ENCODE measurements at places on chromosomes 5 and 9.

DNA sequence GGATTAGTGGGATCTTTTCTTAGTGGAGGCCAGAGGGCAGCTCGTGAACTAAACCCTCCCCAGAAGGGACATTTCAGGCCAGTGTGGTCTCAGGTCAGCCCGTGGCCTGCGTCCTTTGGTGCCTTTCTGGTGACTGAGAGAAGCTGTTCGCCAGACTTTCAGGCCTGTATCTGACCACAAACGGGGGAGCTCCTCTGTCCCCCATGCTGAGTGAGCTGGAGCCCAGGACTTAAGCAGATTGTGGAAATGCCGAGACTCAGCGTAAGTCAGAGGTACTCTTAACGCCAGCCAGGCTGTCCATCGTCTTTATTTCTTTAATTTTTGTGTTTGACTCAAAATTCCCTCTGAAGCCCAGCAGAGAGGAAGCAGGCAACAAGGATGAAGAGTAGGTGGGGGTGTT, 54.8 kb upstream of the NCS1 start:
- no peak for DNase-seq

DNA sequence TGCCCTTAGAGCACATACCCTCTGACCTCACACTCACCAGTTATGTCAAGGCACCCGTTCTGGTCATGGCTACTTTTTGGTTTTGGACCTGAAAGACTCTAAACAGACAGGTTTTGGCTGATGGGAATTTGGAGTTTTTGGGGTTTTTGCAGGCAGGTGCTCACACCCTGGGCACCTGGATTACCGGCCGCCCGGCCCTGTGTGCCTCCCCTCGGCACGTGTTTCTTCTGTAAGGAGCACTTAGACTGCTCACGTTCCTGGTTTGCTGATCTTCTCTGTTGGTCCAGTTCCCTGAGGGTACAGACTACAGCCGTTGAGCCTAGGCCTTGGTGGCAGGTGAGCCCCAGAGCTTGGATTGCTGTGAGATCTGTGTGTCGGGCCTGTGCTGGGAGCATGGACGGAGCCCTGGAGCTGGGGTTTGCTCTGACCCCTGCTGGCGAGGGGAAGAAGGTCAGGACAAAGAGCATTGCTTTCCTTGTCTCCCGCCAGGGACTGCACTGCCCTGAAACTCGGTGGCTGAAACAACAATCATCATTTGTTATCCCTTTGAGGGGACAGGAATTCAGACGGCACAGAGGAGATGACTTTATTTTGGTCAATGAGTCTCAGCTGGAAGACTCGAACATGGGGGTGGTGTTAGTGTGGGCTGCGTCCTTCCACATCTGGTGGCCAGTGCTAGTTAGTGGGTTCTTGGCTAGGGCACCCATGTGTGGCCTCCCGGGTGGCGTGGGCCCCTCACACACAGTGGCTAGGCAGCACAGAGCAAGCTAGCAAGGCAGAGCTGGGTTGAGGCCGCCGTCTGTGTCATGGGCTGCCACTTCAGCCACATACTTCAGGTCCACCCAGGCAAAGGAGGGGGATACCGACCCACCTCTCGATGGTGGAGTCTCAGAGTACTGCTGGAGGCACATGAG, 76.4 kb downstream of the EHMT1 start:
- no peak for DNase-seq

DNA sequence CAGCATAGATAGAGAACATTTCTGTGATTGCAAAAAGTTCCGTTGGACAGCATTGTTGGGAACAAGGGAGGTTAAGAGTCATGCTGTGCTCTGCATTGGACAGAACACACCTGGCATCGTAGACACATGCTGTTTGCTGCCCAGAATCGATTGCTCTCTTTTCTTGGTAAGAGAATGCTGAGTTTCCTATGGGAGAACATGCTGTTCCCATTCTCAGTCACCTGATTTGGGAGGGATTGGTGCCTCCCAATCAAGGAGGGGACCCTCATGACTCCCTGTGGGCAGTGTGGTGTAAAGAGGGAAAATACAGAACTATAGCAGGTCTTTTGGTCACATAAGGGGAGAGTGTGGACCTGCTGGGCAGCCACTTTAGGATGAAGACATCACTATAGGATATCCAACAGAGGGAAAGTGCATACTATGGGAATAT, 555.4 kb upstream of the CLINT1 start:
- DNase-seq, result no peak

- no peak for DNase-seq
Observed at GRCh38 chr5:68181039-68181599, 34.4 kb upstream of the PIK3R1 start.

DNA sequence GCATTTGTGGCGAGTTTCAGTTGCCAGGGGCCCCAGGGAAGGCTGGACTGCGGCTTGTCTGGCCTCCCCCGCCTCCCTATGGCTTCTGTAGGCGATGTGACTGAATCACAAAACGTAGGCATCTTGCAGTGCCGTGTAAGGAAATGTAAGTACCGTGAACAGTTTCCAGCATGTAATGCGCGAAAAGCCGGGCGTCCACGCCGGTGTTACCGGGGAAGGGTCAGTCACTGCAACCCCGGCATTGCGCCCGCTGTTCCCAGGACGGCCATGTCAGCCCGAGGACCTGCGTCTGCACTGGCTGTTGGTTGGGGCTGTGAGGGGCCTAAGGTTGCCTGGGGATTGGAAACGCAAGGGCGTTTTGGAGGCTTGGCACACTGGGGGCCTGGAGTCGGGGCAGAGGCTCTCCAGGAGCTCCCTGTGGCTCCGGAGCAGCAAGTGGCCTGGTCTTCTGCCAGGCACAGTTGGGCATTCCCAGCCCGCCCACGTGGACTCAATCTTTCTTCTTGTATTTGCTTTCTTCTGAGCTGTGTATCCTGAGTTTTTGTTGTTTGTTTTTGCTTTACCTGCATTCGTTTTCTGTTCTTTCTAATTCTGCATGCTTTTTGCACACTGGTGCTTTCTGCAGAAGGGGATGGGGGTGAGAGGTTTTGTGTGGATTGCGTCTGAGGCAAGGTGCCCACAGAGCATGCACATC, 36.9 kb upstream of the PLEKHG4B start:
- no peak for DNase-seq

DNA sequence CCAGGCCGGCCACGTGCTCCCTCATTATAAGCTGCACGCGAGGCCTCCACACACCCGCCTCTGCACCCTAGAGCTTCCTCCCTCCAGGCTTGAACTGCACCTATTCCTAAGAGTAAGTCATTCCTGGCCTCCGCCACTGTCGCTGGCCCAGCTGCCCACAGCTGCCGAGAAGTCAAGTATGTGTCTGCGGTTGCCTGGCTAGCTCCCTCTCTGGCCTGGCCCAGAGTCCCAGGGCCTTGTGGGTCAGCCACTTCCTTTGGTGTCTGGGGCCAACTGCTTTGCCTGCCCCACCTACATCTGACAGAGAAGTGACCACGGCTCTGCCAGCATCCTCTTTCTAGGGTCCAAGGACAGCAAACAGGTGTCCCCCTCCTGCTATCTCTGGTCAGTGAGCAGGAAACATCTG, 18.3 kb downstream of the ABO start:
- no peak for DNase-seq

DNA sequence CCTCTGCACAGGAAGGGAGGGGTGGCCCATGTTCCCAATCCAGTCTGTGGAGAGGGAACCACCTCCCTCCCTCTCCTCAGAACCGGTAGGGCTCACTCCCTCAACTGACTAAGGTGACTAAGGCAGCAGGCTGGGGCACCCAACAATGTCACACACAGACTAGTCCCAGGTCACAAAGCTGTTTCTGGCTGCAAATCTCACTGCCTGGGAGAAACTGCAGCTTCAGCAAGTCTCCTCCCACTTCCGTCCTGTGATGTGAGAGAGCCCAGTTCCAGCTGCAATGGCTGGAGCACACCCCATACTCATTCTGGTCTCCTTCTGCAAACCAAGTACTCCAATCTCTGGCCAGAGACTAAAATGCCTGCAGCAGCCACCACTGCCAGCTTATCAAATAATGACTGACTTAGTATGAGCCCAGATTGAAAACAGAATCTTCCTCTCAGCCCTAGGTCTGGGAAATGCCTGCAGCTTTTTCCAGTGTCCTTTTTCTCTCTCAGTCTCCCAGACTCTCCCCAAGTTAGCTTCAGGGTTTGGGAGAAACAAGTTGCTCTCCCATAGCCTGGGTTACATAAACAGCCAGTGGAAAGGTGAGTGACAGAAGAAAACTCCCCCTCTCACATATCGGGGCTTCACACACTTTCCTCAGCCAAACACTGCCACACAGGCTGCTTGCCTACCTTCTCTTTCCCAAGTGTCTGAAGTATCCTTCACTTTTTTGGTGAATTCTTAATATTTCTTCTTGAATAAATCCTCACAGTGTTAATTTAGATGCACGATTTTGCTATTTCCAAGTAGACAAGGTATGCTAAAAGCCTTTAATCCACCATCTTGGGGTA, 247.4 kb upstream of the RASA1 start:
- DNase-seq, result no peak

DNA sequence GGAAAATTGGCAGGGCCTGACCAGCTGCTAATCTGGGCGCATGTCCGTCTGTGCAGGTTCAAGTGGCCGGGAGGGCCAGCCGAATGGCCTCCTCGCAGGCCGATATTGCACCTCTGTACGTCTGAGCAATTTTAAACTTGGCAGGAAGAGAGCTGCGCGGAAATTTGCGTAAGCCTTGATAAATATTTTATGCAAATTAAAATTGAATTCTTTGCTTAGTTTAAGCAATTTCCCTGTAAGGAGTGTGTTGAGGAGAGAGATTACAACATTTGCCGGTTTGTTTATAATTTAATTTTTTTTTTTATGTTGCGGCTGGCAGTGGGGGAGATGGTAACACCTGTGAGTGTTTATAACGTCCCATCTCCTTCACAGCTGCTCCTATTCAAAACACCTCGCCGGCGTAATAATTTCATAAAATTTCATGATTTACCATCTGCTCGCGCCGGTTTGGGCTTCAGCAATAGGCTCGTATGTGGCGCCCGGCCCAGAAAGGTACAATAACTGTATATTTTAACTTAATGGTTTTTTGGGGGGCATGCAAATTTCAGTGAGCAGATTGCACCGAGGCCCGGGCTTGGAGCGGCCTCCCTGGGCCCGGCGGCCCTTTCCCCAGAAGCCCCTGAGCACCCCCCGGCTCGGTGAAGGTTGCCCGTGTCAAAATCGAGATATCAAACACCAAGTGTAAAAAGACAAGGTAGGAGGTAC, 269.4 kb upstream of the MVB12B start:
- DNase-seq, result no peak

DNA sequence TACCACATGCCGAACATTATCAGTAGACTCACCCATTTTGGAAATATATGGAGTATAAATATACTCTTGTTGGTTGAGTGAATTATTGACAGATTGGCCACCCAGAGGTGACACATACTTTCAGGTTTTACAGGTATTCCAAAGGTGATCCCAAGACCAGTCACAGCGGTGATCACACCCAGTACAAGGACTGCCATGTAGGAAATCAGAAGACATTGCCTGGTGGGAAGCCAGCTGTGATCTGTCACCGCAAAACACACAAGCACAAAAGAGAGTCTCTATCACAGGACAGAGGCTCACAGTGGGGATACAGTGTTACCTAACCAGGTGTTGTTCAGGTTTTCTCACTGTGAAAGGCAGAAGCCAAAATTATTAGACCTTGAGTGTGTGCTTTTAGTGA, 15.8 kb downstream of the BTF3 start:
- no peak for DNase-seq

GRCh38 chr5:107285772-107286171, 385.0 kb downstream of the EFNA5 start:
- DNase-seq, result no peak

DNA sequence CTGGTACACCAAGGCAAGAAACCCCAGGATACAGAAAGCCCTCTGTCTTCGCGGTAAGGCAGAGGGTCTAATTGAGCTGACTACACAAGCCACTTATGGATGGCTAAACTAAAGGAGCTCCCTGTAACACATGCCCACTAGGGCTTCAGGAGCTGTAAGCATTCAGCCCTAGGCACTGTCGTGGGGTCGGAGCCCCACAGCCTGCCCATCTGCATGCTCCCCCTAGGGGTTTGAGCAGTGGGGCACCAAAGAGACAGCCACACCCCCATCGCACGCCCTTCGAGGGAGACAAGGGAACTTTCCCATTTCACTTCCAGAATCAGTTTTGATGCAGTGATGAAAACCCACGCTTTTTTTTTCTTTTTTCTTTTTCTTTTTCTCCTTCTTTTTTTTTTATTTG, 11.0 kb upstream of the MTMR12 start:
- no peak for DNase-seq

DNA sequence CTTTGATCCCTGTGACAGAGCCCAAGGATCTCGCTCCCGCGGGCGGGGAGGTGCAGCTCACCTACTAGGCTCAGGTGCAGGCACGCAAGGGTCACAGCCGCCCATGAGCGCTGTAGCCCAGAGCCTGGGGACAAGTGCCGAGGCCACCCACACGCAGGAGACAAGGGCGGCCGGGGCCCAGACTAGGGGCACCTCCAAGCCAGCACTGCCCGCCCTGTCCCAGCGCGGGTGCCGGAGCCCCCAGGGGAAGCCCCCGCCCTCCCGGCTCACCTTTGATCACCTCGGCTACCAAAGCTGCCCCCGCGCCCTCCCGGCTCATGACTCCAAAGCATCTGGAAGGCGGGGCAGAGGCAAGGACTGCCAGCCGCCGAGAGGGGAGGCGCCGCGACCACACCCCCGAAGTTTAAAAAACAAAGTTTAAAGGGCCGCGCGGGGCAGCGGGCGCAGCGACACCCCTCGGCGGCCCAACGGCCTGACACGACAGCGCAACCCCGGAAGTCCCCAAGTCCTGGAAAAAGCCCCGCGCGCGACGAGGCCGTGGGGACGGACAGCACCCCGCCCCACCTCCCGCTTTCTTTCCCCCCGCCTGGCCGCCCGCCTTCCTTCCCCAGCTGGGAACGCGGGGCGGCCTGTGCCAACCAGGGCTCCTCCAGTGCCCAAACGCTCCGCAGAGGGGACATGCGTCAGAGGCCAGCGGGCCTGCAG, 53.0 kb downstream of the CDC14B start:
- DNase-seq, result no peak

GRCh38 chr5:761854-762710, 22.4 kb downstream of the ZDHHC11B start:
- DNase-seq, result no peak

GRCh38 chr5:149271716-149272563, at the start of gene AFAP1L1:
TSS of gene AFAP1L1 (plus strand) at chr5:149271859. CDS start at chr5:149271969, 110 bp downstream.
- no peak for DNase-seq

- DNase-seq, result no peak
Observed at GRCh38 chr9:97510797-97511654, 9.6 kb downstream of the TMOD1 start.

- no peak for DNase-seq
Observed at GRCh38 chr5:135069016-135069770, 35.2 kb upstream of the PITX1 start.

DNA sequence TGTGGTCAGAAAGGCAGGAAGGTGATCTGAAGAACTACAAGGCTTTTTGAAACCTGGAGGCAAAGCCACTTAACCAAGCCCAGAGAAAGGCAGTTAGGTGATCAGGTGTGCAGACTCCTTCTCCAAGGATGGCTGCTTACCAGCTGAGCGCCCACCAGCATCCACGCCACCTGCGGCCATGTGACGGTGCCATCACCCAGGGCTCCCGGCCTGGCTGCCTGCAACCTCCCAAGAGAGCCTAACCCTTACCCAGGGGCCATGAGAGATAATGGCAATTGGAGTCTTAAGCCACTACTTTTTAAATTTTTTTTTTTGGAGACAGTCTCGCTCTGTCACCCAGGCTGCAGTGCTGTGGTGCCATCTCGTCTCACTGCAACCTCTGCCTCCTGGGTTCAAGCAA, 33.1 kb upstream of the PHYKPL start:
- no peak for DNase-seq

GRCh38 chr9:117936185-117937130, 232.3 kb downstream of the TLR4 start:
- DNase-seq, result no peak

GRCh38 chr5:159091065-159091464, 8.7 kb downstream of the EBF1 start:
- DNase-seq, result no peak
